DMS153 (cell line): ENCODE measurements at places on chromosomes 6 and 20.

DNA sequence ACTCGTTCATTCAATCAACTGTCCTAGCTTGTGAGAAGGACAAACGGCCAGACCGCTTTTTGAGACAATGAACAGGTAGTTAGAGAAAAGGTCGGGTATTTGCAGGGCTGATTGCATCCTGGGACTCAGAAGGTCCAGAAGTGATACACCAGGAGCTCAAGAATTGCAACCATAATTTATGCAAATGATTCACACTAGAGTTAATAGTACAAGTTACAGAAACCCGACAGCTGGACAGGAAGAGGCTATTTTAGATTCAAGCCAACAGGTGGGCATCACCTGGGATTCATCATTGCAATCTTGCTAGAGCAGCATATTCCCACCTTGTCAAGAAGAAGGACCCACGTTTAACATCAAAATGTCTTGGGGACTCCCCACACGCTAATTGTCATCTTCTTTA, 83.5 kb downstream of the TNFAIP3 start:
- no peak for DNase-seq

DNA sequence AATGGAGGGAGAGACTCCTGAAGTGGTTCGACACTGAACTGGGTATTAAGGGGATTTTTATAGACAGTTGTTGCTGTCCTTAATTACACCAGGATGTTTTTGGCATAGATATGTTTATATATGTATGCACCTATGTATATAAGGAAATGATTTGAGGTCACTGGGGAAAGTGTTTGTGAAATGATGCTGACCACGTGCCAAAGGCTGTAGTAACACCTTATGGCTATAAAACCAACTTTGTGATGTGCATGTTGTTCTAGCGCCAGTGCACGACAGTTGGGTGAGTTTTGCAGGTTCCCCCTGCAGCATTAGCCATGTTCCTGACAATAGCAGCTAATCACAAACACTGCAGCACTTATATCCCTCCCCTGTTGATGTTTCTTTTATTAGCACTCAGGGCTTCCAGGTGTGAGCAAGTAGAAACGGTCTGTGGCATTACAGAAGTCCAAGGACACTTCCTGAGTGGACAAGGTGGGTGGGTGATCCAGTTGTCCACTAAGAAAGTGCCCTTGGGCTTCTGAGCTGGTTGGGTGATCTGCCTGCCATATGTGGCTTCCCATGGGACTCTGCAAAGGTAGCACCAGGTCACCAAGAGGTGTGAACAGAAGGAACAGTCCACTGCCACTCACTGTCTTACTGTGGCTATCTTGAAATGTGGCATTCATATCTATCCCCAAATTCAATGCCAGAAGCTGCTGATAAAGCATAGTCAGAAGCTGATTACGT, 63.0 kb upstream of the RBM24 start:
- DNase-seq = no peak

DNA sequence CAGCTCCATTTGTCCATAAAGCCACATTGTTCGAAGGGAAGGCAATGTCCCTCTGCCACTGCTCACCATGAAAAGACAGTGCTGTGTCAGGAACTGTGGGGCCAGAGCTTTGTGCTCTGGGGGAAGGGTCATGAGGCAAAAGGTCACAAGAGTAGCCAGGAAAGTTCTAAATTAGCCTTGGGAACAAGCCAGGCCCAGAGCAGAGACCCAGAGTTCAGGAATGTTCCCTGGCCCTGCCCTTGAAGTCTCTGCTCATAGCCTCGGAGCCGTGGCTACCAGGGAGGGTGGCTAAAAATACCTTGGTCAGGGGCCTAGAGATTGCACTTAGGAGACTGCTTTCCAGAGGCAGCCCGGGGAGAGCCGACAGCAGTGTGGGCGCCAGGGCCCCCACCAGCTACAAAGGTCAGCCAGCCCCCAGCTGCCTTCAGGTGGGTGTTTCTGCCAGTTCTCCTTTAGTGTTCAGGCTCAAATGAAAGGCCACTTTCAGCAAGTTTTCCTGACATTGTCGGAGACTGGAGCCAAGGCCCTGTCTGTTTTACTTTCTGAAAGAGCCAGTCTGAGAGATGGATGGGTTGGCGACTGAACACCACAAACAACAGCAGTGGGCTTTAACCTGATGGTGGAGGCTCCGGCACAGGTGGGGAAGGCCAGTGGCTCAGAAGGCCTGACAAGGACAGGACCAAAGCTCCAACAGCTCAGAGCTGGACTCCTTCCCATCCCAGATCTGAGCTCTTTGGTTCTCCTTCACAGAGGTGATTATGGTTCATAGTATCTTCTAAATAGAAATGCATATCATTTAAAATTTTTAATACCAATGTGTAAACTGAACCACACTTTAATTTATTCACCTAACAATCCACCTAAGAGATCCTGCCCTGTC, 76.2 kb downstream of the CDH26 start:
- DNase-seq = no peak

- no peak for DNase-seq
These were observed 406.9 kb upstream of the MAP3K7 start for GRCh38 chr6:90993770-90994169.
